ENCODE measurements at places on chromosomes 7 and 10.

DNA sequence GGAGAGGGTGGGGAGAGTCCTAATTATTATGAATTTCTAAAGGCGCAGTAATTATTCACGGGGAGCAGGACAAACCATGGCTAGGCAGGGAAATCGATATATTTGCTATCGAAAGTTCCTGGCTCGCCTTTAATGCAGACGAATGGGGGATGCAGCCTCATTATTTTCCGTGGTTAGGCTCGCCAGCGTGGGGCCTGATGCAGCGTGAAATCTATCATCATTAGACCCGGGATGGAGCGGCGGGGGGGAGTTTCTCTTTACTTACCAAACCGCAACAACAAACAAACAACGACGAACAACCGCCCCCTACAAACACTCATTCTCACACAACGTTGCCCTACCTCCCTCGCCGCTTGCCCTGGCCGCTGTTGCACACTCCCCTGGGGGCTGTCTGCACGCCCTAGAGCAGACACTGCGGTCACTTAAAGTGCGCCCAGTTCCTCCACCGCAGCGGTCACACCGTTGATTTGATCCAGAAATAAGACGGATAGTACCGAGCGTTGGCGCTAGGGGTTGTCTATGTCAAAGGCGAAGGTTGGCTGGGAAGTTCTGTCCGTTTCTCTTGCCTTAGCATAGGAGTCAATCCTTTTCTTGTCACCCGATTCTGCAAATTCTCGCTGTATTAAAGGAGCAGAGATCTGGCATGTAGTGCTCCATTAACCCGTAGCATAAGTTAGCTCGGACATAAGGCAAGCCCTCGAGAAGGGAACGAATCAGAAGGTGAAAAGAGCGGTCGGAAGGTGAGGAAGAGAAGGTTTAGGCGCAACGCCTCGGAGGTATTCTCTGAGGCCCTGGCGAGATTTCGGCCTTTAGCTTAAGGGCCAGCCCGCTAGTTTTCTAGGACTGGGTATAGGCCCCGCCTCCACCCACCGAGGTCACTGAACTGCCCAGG, 10.4 kb downstream of the NXPH1 start:
- DNase-seq = peak; percentile 77

DNA sequence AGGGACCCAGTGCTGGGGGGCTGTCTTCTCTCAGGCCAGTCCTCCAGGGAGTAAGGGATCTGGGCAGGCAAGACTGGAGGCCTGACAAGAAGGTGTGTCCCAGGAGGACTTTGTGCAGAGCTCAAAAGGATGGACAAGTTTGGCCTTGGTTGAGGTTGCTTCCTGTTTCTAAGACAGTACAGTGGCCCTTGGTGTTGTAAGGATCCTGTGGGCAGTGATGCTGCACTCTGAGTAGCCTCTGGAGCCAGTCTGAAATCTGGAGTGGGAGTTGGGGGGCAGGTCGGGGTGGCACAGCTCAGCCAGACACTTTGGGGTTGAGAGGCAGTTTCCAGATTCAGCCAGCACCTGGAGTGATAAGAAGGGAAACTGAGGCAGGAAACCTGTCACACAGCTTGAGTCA, 139.2 kb upstream of the ZMIZ1 start:
- no peak for DNase-seq

GRCh38 chr7:17054206-17054605, 172.4 kb upstream of the AGR3 start:
- DNase-seq = no peak

GRCh38 chr7:76011442-76011861, 17.1 kb upstream of the TMEM120A start:
- DNase-seq = no peak

DNA sequence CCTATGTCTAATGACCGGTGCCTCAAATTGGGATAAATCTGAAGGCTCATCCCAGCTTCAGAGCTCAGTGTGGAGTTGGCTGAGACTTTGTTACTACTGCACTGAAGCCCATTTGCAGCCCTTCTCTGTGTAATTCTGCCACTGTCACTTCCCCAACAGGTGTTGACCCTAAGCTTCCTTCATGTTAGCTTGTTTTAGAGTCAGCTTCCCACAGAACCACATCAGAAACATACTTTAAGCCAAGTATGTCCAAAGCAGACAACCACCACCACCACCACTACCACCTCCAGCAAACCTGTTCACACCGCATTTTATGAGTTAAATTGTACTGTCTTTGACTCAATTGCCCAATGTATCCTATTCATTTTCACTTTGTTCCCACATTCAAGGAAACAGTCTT, 25.2 kb upstream of the GNAT3 start:
- DNase-seq = no peak

- no peak for DNase-seq
Observed at GRCh38 chr7:150586785-150587152, 19.6 kb downstream of the GIMAP4 start.

GRCh38 chr7:143299346-143299745, 11.2 kb downstream of the CASP2 start:
- no peak for DNase-seq

DNA sequence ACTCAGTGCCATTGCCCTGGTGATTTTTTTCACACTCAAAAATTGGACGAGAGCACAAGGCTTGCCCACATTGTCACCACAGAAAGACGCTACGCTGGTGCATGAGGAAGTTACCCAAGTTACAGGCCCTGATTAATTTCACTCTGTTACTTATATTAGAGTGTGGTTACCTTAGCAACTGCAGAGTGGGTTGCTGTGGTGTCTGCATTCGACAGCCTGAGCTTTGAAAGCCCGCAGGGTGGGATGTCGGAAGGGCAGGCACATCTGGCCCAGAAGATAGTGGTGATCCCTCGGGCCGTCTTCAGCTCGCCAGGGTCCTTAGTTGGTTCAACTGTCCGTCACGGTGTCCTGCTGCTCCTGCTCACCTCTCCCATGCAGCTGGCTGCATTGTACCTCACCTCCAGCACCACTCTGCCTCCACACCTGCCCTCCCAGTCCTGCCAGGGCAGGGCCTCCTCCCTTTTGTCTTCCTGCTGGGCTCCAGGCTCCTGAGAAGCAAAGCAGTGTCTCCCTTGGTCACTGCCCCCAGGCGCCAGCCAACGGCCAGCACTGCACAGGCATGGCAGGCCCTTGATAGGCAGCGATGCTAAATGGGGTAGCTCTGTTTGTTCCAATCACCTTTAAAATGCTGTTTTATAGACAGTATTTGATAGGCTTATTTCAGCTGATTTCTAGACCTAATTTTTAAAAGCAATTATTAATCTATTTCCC, 167.2 kb downstream of the EBF3 start:
- no peak for DNase-seq

GRCh38 chr10:28058746-28059145, 59.9 kb upstream of the ODAD2 start:
- DNase-seq = no peak

DNA sequence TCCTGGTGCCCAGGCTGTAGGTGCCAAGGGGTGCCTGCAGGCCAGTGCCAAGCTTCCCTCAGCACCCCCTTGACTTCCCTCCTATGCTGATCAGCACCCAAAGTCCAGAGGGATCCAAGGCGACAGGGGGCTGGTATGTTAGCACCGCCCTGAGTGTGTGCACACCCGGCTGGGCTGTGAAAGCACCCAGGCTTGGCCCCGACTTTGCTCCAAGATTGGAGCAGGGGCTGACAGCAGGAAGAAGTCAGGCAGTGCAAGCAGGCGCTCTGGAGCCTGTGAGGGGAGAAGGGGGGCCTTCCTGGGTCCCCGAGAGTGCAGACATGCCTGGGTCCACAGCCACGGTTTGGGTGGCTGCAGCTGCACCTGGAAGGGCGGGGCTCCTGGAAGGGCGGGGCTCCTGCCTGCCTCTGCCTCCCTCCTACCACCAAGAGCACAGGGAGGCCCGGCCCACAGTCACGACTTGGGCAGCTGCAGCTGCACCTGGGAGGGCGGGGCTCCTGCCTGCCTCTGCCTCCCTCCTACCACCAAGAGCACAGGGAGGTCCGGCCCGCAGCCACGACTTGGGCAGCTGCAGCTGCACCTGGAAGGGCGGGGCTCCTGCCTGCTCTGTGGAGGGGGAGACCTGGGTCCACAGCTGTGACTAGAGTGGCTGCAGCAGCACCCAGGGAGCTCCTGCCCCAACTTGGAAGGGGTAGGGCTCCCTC, 30.2 kb upstream of the ZMYND11 start:
- DNase-seq = no peak

- no peak for DNase-seq
Observed at GRCh38 chr10:83764666-83765065, 374.6 kb upstream of the GHITM start.

- no peak for DNase-seq
Observed at GRCh38 chr7:98703916-98704315, 86.8 kb downstream of the NPTX2 start.

- no peak for DNase-seq
Observed at GRCh38 chr7:91565499-91566401, 301.5 kb downstream of the FZD1 start.

DNA sequence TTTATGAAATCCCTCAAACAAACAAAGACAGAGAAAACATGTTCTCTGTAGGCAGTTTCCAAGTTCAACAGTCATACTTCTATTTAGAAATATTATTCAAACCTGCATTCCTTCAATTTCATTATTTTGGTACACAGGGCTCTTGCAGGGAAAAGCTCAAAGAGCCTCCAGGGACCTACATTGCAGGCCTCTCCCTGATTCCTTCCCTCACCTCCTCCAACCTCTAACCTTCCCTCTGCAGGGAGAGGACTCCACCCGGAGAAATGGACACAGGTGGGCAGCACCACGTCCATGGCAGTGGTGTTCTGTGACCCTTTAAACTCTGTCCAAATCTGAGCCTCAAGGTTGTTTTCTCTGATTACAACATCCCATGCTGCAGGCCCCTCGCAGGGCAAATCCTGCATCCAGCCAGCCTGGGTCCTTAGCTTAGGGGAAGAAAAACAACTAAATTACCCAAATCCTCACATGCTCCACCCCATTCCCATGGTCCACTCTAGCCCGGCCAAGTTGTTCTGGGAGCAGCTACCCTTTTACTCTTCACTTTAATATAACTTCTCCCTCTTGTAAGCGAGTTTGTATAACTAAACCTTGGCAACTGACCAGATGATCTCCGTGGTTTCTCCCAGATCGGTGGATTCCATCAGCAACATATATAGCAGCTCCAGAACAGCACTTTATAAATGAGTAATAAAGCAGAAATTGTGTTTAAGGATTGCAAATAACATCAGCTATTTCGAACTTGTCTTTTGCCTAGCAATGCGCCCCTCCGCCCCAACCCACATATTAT, 129.8 kb downstream of the CUBN start:
- no peak for DNase-seq

- DNase-seq = no peak
Observed at GRCh38 chr7:49483142-49483541, 290.3 kb upstream of the VWC2 start.

DNA sequence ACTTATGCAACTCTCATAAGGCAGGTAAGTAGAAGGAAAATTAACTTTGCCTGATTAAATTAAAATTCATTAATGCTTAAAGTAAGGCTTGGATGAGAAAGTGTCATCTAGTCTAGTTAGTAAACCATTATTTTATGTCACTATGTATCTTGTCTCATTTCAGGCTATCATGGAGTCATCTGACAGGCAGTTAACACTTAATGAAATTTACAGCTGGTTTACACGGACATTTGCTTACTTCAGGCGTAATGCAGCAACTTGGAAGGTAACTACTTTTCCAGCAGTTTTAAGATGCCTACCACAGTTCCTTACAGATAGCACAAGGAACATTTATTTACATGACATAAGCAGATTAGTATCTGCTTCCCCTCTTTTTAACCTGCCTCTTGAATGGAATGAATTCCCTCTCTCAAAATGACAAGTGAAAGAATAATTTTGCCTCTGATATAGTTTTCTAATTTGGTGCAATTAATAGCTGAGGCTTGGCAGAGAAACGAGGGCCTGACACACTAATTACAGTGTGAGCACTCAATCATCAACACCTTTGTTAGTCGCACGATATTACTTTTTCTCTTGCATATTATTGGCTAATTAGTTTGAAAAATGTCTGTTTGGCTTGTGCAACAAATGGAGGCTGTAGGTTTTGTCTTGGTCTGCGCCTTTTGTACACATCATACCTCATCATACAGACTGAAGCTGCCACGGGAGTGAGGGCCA, 245.0 kb downstream of the FOXP2 start:
- no peak for DNase-seq

GRCh38 chr10:88017781-88018180, 154.4 kb downstream of the PTEN start:
- no peak for DNase-seq

DNA sequence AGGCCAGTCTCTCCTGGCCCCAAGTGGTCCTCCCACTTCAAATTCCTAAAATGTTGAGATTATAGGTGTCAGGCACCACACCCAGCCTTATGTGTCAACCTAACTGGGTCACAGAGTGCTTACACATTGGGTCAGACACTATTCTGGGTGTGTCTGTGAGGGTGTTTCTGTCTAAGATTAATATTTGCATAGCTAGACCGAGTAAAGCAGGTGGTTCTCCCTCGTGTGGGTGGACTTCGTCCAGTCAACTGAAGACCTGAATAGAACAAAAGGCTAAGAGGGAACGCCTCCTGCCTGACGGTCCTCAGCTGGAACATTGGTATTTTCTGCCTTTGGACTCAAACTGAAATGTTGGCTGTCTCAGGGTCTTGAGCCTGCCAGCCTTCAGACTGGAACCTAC, 11.5 kb downstream of the PPIF start:
- no peak for DNase-seq

DNA sequence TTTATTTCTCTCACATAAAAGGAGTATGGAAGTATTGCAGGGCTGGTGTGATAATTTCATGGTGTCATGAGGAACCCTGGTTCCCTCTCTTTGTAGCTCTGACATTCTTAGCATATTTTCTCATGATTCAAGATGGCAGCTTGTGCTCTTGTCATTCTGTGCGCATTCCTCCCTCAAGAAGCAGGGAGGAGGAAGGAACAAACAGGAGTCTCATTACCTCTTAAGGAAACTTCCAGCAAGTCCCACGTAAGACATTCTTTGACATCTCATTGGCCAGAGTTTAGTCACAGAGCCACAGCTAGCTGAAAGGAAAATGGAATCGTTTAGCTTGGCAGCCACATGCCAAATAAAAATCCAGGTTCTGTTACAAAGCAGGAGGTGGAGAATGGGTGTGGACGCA, 546.8 kb downstream of the LRMDA start:
- no peak for DNase-seq

GRCh38 chr7:116948934-116949333, 4.4 kb upstream of the ST7 start:
- peak; percentile 55 for DNase-seq

GRCh38 chr10:124146483-124146882, 53.1 kb upstream of the CHST15 start:
- no peak for DNase-seq

DNA sequence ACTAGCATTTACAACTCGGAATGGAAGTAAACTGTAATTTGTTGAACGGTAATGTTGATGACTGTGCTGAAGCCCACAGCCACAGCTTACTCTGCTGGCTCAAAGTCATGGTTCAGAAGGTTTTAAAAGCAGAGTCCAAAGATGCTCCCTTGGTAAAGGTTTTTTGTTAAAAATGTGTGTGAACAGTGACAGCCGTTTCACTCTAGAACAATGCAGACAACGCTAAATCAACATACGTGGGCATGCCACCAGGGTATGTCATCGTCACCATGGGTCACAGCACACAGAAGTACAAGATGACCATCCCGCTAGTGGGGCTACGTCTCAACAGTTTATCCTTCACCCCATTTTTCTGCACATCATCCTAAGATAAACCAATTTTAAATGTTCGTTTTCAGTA, 106.5 kb upstream of the LANCL2 start:
- DNase-seq = no peak
